ENCODE measurements at places on chromosomes 11 and 22.

GRCh38 chr11:860234-861104 lies 17.8 kb downstream of the TSPAN4 start:
- peak; percentile 36 for DNase-seq

- DNase-seq, result no peak
Measured at GRCh38 chr11:106624377-106624776, 393.9 kb downstream of the GUCY1A2 start.

- no peak for DNase-seq
Measured at GRCh38 chr11:44177905-44178304, 82.4 kb downstream of the EXT2 start.

- no peak for DNase-seq
Measured at GRCh38 chr11:16403448-16403803, 47.1 kb upstream of the SOX6 start.

GRCh38 chr22:28369854-28370253 lies 309.8 kb downstream of the TTC28 start:
- no peak for DNase-seq

- no peak for DNase-seq
Measured at GRCh38 chr22:22073769-22074561, 91.4 kb upstream of the TOP3B start.

DNA sequence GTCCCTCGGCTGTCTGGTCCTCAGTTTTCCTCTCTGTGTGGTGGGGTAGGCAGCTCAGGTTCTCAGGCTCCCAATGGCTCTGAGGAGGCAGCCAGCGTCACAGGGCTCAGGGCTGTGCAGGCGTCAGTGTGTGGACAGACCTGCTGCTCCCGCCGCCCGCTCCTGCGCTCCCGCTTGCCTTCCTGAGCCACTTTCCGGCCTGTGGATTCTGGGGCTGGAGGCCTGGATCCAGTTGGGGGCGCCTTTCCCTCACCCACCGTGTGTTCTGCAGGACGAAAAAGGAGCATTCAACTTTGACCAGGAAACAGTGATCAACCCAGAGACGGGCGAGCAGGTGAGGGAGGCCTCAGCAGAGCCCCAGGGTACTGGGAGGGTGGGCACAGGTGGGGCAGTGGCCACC lies 14.7 kb downstream of the DPP3 start:
- DNase-seq, result no peak

DNA sequence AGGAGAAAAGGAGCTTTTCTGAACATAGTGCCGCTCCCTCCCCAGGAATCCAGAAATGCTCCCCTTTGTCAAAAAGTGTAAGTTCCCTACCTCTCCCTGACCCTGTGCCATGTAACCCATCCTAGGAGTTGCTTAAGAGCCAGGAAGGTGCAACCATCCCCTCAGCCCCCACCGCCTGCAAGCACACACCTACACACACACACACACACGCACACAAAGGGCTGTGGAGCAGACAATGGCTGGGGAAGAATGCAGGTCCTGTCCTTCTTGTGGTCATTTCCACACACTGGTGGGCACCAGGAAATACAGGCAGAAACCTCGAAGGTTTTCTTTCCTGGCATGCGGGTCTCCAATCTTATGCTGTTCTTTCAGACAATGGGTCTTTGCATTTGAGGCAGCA lies 1.2 kb downstream of the P2RX3 start:
- DNase-seq, result no peak

DNA sequence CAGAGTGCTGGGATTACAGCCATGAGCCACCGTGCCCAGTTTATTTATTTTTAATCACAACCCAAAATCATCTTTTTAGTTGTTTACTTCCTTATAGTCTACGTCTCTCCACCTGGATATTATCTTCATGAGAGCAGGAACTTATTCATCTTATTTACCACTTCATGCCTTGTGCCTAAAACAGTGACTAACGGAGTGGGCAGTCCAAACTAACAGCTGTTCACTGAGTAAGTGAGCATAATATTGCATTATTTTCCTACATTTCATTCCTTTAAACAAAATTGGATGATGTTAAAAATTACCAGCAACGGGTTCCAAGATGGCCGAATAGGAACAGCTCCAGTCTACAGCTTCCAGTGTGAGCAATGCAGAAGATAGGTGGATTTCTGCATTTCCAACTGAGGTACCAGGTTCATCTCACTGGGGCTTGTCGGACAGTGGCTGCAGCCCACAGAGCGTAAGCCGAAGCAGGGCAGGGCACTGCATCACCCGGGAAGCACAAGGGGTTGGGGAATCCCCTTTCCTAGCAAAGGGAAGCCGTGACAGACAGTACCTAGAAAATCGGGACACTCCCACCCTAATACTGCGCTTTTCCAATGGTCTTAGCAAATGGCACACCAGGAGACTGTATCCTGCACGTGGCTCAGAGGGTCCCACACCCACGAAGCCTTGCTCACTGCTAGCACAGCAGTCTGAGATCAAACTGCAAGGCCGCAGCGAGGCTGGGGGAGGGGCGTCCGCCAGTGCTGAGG lies 14.1 kb downstream of the TMEM123 start:
- no peak for DNase-seq

GRCh38 chr11:75430714-75431532 lies 2.1 kb downstream of the KLHL35 start:
- DNase-seq, result no peak

DNA sequence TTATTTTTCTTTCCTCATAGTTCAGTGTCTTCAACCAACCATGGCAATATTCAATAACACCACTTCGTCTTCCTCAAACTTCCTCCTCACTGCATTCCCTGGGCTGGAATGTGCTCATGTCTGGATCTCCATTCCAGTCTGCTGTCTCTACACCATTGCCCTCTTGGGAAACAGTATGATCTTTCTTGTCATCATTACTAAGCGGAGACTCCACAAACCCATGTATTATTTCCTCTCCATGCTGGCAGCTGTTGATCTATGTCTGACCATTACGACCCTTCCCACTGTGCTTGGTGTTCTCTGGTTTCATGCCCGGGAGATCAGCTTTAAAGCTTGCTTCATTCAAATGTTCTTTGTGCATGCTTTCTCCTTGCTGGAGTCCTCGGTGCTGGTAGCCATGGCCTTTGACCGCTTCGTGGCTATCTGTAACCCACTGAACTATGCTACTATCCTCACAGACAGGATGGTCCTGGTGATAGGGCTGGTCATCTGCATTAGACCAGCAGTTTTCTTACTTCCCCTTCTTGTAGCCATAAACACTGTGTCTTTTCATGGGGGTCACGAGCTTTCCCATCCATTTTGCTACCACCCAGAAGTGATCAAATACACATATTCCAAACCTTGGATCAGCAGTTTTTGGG lies at the start of gene OR51T1:
TSS of gene OR51T1 (plus strand) at position 41 of the 641 bp plus-strand sequence. CDS start at position 41, 0 bp downstream.
- no peak for DNase-seq

- no peak for DNase-seq
Measured at GRCh38 chr11:75184757-75185425, 34.0 kb downstream of the SLCO2B1 start.

DNA sequence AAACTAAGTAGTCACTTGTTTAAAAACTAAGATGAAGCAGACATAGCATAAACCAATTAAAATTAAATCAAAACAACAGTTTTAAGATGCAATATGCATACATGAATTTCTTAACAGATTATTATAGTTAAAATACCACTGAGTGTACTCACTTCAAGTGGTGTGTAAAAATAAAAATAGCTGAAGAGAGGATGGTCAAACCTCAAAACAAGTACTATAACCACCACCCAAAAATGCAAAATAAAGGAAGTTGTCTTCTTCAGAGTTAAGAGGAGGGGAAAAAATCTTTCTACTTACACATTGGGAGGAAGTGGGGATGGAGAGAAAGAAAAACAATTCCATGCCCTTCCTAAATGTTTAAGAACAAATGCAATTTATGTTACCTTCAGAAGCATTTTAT lies 31.9 kb downstream of the RRAS2 start:
- no peak for DNase-seq

DNA sequence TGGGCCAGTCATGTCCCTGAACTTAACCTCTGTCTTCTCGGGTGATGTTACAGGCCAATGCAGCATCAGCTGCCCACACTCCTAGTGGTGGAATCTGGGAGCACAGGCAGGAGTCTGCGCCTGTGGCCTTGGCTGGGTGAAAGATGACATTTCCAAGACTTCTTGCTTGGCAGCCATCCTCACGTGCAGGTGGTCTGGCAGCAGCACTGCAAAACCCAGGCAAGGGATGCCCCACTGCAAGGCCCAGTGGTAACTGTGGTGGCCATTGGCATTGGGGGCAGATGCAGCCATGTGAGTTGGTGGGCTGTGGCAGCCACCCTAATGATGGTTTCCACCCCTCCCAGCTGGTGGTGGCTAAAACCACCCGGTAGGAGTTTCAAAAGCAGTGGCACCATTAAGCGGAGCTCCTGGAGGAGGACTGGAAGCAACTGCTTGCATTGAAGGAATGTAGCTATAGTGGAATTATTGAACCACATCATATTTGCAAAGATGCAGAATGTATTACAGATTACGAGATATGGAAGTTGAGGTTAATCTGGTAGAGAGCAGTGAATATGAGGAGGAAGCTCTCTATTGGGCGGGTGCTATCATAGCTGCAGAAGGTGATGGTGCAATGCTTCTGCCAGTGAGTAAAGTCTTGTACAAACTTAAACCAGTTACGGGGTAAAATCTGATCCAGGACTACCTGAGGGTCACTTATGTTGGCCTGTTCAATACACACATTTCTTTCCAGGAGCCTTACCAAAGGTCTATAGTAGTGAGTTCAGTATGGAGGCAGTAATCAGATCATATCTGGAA lies 120.7 kb upstream of the TOP3B start:
- no peak for DNase-seq

- no peak for DNase-seq
Measured at GRCh38 chr22:45582236-45582954, 79.7 kb downstream of the FBLN1 start.

- no peak for DNase-seq
Measured at GRCh38 chr11:27229511-27230191, 133.4 kb downstream of the CCDC34 start.

DNA sequence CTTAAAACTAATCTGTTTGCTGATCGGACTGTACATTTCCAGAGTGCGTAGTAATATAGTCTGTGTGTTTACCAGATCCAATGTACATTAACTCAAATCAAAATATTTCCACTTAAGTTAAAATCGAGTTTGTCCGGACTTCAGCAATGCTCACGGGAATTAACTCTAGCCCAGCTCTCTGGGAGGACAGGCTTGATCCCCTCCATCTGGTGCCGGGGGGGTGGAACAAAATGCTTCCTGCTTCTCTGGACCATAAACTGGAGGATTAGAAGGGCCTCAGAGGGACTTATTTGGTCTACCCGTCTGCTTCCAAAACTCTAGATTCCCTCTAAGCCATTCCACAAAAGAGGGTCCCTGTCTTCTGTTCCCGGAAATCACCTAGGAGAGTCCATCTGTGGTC lies 511.2 kb downstream of the BUD13 start:
- no peak for DNase-seq

DNA sequence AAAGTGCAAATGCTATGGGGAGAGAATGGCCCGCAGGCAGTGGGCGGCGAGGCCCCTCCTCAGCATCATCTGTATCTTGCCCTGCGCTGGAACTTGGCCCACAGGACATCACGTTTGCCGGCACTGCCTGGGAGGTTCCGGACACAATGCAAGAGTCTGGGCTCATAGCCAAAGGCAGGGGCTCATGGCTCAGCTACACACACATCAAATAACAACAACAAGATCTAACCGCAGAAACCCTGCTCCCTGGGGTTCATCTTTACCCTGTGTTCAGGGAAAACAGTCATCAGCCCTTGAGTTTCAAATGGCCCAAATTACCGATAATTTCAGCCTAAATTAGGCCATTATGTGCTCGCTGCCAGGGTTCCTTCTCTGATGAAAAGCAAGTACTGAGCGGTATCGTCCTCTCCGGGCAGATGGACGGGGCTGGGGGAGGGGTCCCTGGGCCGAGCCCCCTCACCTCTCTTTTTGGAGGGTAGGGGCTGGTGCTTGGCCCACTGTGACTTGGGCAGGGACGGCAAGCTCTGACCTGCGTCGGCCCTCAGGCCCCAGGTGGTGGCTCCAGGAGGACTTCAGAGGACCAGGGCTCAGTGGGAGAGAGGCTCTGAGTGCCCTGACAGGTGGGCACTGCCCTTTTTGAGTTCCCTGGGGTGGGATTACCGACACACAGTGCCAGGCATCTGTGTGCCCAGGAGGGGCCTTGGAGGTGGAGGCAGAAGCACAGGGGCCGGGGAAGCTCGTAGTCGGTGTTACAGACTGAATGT lies 25.0 kb upstream of the GAL start:
- DNase-seq, result no peak

- DNase-seq, result no peak
Measured at GRCh38 chr22:45639747-45640102, 31.9 kb upstream of the ATXN10 start.

DNA sequence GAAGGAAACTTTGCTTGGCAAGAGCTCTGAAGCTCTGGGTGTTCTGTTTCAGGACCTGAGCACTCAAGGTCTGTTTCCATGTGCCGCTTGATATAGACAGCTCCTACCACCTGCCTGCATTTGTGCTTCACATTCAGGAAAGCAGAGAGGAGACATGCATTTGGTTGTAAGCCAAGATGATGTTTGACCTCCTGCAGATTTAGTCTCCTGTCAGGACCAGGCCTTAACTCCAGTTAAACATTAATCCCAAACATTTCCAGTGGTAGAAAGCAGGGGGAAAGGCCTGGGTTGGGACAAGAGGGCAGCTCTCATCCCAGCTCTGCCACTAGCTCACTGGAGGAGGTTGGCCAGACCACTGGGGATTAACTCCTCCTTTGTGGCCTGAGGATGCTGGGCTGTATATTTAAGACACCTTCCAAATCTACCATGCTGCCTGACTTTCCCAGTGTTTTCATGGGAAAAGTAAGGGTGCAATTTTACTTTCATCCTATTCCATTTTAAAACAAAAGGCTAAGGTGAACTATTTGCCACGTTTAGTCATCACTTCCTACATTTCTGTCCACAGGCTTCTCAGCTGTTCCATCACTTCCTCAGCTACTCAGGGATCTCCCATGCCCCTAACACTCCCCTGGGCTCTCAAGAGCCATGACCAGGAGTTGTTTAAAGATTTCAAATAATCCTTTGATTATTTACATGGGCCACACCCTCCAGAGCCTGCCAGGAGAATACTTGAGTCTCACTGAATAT lies 80.9 kb downstream of the INSC start:
- no peak for DNase-seq

DNA sequence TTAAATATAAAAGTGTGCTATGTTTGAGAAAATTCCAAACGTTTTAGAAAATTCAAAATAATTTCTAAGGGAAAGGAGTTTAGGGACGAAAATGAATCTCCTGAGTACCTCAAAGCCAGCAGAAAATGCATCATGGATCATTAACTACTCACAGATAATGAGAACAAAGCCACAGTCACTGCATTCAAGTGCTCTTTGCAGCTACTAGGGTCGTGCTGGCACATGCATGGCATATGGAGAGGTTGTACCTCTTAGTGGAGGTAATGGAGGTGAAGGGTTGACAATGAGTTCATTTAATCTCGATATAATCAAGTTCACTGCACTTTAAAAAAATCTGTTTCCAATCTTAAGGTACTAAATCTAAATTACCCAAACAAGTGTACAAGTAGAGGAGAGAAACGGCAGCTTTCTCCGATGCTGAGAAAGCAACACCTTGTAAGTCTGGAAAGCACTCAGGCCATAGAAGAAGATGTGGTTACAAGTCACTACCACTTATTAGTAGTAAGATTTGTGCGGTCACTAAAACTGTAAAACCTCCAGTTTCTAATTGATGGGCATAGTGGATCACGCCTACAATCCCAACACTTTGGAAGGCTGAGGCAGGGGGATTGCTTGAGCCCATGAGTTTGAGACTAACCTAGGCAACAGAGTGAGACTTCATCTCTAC lies 261.1 kb upstream of the ANO3 start:
- DNase-seq, result no peak

- DNase-seq, result no peak
Measured at GRCh38 chr11:12278766-12279671, 98.4 kb upstream of the PARVA start.

- no peak for DNase-seq
Measured at GRCh38 chr11:72625691-72626413, 48.4 kb downstream of the PDE2A start.

GRCh38 chr11:119791701-119792151 lies 62.7 kb upstream of the NECTIN1 start:
- DNase-seq, result no peak

All from hematopoietic multipotent progenitor cell treated with erythropoietin and hydrocortisone succinate and interleukin-3 and kit ligand, for 17 days (in vitro differentiated cells).